Cardiac septum (tissue), 1 donor: ENCODE measurements at places on chromosomes 5 and 9.
A peak's percentile ranks its signal among the peaks of the same experiment; 100 is the strongest.

GRCh38 chr9:12425878-12426864 lies 267.0 kb upstream of the TYRP1 start:
- DNase-seq = no peak

GRCh38 chr5:136080483-136081216 lies 51.9 kb downstream of the TGFBI start:
- peak; percentile 90 for DNase-seq

- DNase-seq = no peak
Measured at GRCh38 chr5:166027582-166027981, 2263.9 kb upstream of the WWC1 start.

- DNase-seq = no peak
Measured at GRCh38 chr9:7456793-7457530, 342.6 kb downstream of the DMAC1 start.

DNA sequence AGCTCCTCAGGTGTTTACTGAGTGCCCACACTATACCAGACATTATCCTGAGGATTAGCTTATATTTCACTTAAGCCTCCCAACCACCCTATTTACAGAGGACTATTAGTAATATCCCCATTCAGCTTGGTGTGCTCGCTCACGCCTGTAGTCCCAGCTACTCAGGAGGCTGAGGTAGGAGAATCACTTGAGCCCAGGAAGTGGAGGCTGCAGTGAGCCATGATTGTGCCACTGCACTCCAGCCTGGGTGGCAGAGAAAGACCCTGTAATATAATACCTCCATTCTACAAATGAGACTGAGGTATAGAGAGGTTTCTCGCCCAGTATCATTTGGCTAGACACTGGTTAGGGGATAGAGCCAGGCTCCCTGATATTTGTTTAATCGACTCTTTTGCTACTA lies 18.0 kb upstream of the MATR3 start:
- DNase-seq = no peak
